NCI-H187 (cell line): ENCODE measurements at places on chromosomes 12 and 14.

- no peak for DNase-seq
Observed at GRCh38 chr12:52380271-52380694, 5.2 kb downstream of the KRT84 start.

- DNase-seq = no peak
Observed at GRCh38 chr12:121787063-121788025, 6.1 kb downstream of the RHOF start.

- no peak for DNase-seq
Observed at GRCh38 chr12:69884386-69884785, 59.4 kb downstream of the MYRFL start.

DNA sequence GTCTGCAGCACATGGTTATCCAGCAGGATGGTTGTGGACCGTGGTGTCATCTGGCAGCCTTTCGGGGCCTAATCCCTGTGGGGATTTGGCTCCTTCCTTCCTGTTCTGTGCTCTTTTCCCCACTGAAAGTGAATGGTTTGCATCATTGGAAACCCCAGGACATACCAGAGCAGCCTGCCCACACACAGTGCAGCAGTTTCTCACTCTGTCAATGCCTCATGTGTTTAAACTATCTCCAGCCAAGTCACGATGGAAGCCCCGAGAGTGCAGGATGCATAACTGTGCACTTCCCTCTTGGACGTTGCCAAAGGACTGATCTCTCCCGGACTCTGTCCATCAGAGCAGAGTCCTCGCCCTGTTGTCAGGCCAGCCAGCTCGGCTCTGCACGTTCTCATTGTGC, 29.0 kb upstream of the AMN start:
- no peak for DNase-seq

- DNase-seq = no peak
Observed at GRCh38 chr14:94401083-94401482, 12.7 kb upstream of the SERPINA1 start.

DNA sequence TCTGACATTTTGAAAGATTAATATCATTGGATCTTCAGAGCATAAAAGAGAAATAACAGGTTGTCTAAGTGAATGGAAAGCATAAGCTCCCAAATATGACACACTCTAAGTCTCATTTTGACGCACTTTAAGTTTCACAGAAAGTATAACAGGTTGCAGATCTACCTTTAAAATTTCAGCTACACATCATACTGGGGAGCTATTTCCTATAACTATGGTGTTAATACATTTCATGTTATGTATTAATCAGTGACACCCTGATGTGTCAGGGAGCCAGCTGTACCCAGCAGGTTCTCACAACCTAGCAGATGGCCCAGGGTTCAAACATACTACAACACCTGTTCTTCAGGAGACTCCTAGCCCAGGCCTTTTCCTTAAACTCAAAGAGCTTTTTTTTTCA, 31.1 kb upstream of the TMX1 start:
- no peak for DNase-seq

DNA sequence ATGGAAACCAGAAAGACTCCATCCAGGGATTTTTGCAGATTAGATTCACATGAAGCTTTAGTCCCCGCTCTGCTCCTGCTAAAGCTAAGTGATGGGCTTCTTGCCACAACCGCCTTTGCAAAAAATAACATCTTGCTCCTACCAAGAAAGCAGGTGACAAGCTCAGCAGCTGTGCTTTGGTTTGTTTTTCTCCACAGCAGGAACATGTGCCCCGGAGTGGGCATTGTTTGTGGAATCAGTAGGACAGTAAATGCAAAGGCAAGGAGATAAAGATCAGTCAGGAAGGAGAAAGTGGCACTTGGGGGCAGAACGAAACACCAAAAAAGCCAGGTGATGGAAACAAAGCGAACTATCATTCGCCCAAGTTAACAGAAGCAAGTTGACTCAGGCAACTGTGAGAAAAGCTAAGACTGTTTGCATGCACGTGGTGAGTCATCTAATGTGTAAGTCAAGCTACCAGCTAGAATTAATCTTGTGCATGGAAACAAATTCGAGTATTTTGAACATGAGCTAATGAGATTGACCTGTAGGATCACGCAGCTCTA, 165.5 kb upstream of the PLXNC1 start:
- DNase-seq = no peak

DNA sequence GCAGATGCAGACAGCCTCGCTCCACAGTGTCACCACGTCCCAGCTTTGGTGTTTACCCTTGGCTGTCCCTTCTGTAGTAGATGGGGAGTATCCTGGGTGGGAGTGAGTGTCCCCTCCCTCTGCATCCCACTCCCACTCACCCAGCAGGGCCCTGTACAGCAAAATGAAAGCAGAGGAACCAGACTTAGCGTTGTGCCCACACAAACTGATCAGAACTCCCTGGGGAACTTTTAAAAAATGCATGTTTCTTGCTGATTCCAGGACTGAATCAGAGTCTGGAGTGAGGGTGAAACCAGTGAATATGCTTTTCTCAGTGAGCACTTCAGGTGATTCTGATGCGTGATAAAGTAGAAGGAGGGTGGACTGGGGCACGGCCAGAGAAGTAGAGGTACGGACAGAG, 2.9 kb downstream of the ACVRL1 start:
- DNase-seq = no peak

GRCh38 chr14:33668066-33668465, 282.8 kb downstream of the EGLN3 start:
- no peak for DNase-seq

DNA sequence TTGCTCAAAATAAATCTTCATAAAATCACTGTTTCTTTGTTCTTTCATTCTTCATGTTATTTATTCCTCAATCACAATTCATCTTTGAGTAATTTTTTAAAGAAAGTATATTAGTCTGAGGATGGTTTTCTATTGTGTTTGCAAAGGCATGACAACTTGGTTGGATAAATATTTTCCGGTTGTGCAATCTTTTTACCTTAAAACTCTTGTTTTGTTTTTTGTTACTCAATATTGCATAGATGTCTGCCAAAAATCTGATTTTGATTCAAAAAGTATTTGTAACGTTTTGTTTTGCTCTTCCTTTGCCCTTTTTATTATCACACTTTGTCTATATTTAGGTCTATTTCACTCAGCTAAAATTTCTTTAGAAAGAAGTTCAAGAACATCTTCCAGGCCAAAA, 86.2 kb upstream of the SYT1 start:
- DNase-seq = no peak

GRCh38 chr14:80428171-80428570, 216.9 kb upstream of the DIO2 start:
- no peak for DNase-seq
